ENCODE measurements at places on chromosomes 7 and 10. TPM values are rescaled to one million over a fixed set of nuclear protein-coding genes. Genes with fewer than 3 reads are reported as not detected.

VWC2 gene
- total RNA-seq: 0.18 TPM

CRTAC1 gene
- total RNA-seq: 21.4 TPM

POLR2J2 gene
- 1.3 TPM for total RNA-seq

ITPRID1 gene
- 0.58 TPM for total RNA-seq

VSTM4 gene
- 0.58 TPM for total RNA-seq

MAPK8 gene
- total RNA-seq: 85.0 TPM

MYO3A gene
- 0.45 TPM for total RNA-seq

ADAM12 gene
- total RNA-seq: not detected

PARD3 gene
- 82.1 TPM for total RNA-seq

NODAL gene
- not detected for total RNA-seq

PTTG1IP2 gene
- not detected for total RNA-seq

- H3K27me3 ChIP-seq: no peaks in the 10 kb centered on the region
- H3K36me3 ChIP-seq: peaks cover 21% of the 10 kb centered on the region
- no peak for DNase-seq
- H3K4me3 ChIP-seq: no peak overlapping the region
- H3K27ac ChIP-seq: no peak overlapping the region
- H3K4me1 ChIP-seq: peaks cover 27% of the 10 kb centered on the region
These were observed 5.5 kb downstream of the PRPF18 start for GRCh38 chr10:13592306-13592705.

DNA sequence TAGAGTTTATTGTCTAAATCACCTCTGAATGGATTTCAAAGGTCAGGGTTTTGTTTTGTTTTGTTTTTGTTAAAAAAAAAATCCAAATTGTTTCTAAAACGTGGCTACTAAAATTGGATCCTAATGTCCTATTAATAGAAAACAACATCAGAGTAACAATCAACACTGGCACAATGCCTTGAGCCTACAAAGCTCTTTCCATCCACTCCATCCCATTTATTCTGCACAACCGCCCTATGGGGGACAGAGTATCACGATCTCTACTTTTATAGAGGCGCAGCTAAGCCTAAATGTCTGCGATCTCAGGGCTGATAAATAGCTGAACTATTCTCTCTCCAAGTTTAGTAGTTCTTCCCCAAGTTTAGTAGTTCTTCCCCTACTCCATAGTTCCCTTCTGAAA is 78.8 kb downstream of the FGFR2 start:
- DNase-seq: no peak
- peaks cover 12% of the 10 kb centered on the region for H3K4me1 ChIP-seq
- peaks cover 14% of the 10 kb centered on the region for H3K36me3 ChIP-seq
- H3K27ac ChIP-seq: no peak overlapping the region
- no peaks in the 10 kb centered on the region for H3K27me3 ChIP-seq
- H3K4me3 ChIP-seq: no peak overlapping the region

DNA sequence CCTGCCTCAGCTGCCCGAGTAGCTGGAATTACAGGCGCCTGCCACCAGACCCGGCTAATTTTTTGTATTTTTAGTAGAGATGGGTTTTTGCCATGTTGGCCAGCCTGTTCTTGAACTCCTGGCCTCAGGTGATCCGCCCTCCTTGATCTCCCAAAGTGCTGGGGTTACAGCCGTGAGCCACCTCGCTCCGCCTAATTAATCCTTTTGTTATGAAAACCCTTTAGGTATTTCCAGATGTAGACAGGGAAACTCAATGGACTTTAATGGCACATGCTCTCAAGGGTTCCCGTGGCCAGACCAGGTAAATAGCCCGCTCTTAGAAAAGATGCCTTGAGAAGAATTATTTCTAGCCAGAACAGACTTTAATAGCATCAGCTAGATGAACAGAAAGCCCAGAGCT is 19.7 kb upstream of the EXOC4 start:
- no peak overlapping the region for H3K4me3 ChIP-seq
- no peaks in the 10 kb centered on the region for H3K27me3 ChIP-seq
- no peak overlapping the region for H3K27ac ChIP-seq
- no peaks in the 10 kb centered on the region for H3K36me3 ChIP-seq

DNA sequence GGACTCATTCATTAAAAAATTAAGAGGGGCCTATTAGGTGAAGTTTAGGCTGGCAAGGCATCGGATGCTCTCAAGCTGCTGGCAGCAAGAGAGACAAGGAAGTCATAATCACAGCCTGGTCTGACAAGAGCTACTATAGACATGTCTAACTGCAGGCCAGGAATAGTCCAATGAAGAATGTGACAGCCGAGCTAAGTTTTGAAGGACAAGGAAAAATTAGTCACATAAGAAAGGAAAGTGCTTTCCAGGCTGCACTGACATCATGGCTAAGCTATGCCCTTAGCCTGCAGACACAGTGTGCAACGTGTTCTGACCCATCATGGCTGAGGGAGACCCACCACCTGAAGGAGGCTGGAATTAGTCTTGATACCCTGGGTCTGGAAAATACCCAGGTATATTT is 281.1 kb downstream of the PLXNA4 start:
- H3K27ac ChIP-seq: no peak overlapping the region
- H3K4me1 ChIP-seq: no peaks in the 10 kb centered on the region
- H3K4me3 ChIP-seq: no peak overlapping the region
- no peak for DNase-seq

DNA sequence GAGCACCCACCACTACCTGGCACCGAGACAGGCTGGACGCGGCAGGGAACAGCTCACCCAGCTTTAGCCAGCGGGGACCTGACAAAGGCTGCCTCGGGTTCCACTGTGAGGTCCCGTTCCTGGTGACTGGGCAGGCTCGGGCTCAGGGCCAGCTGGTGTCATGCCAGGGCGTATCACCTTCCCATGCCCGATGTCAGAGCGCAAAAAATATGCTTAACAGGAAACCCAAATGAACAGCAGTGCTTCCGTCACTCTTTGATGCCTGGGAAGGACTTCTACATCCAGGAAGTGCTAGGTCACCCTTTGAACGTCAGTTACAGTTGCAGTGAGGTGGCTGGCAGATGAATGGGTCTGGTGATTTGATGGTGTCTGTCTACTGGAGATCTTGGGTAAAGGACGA is 106.0 kb downstream of the ADARB2 start:
- no peaks in the 10 kb centered on the region for H3K36me3 ChIP-seq
- H3K4me3 ChIP-seq: no peak overlapping the region
- H3K27ac ChIP-seq: no peak overlapping the region
- DNase-seq: no peak
- H3K27me3 ChIP-seq: no peaks in the 10 kb centered on the region

- H3K4me3 ChIP-seq: no peak overlapping the region
- H3K36me3 ChIP-seq: no peaks in the 10 kb centered on the region
- peak overlapping the region; percentile 75 for H3K27ac ChIP-seq
- H3K27me3 ChIP-seq: no peaks in the 10 kb centered on the region
These were observed 108.3 kb downstream of the AHR start for GRCh38 chr7:17406738-17407137.

DNA sequence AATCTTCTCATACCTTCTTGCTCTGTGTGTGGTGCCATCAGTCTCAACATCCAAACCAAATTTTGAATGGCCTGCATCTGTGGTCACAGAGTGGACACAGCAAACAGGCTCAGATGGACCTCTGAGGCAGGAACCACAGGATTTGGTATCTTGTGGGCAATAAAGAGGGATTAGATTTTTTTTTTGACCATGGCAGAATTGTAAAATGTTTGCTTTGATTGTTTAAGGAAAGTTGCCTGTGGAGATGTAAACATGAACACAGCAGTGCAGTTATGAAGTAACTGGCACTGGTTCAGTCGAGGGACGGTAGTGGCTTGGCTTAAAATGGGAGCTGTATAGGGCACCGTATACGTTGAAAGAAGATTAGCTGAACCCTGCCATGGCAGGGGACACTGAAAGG is 464.7 kb downstream of the SH2D4B start:
- no peaks in the 10 kb centered on the region for H3K27me3 ChIP-seq
- H3K4me1 ChIP-seq: no peaks in the 10 kb centered on the region
- H3K36me3 ChIP-seq: no peaks in the 10 kb centered on the region
- H3K27ac ChIP-seq: no peak overlapping the region

GRCh38 chr7:82530361-82530760 is 86.8 kb upstream of the CACNA2D1 start:
- H3K4me3 ChIP-seq: no peak overlapping the region
- H3K36me3 ChIP-seq: no peaks in the 10 kb centered on the region
- no peak for DNase-seq
- H3K27me3 ChIP-seq: no peaks in the 10 kb centered on the region

DNA sequence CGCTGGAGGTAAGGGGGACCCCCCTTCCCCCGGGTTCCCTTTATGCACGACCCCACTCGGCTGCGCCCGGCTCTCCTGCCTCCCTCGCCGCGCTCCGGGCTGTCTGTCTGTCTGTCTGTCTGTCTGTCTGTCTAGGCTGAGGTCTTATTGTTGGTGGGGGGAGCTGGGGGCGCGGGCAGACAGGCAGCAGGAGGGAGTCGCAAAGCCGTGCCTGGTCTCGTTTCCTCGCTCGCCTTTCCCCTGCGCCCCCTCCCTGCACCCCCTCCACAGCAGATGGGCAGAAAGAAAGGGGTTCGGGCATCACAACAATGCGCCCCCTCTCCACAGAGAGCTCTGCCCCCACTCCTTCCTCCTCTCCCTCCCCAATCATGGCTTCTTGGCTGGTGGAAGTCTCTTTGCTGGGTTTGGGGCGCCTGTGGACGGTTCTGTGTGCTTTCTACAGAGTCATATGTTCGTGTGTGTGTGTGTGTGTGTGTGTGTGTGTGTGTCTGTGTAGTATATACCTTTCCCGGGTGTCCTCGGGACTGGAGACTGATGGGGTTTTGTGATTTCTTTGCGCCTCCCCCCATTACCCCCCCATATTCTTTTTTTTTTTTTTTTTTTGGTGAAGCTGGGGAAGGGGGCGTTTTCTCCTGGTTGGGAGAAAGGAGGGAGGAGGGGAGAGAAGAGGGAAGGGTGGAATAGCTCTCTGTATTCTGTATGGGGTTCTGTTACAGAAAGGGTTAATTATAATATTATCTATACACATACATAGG is 1.9 kb downstream of the AUTS2 start:
- no peak for DNase-seq
- H3K27ac ChIP-seq: peak overlapping the region; percentile 86
- H3K4me3 ChIP-seq: peak overlapping the region; percentile 86
- peaks cover 29% of the 10 kb centered on the region for H3K27me3 ChIP-seq
- peaks cover 59% of the 10 kb centered on the region for H3K4me1 ChIP-seq
- no peaks in the 10 kb centered on the region for H3K36me3 ChIP-seq

GRCh38 chr10:100993986-100994708 is 5.5 kb upstream of the LZTS2 start:
- peaks cover 30% of the 10 kb centered on the region for H3K4me1 ChIP-seq
- H3K36me3 ChIP-seq: peaks cover 49% of the 10 kb centered on the region
- no peaks in the 10 kb centered on the region for H3K27me3 ChIP-seq
- no peak for DNase-seq
- H3K4me3 ChIP-seq: no peak overlapping the region
- no peak overlapping the region for H3K27ac ChIP-seq

GRCh38 chr7:91416155-91416865 is 152.1 kb downstream of the FZD1 start:
- no peak overlapping the region for H3K4me3 ChIP-seq
- no peaks in the 10 kb centered on the region for H3K27me3 ChIP-seq
- H3K27ac ChIP-seq: no peak overlapping the region
- no peaks in the 10 kb centered on the region for H3K36me3 ChIP-seq

DNA sequence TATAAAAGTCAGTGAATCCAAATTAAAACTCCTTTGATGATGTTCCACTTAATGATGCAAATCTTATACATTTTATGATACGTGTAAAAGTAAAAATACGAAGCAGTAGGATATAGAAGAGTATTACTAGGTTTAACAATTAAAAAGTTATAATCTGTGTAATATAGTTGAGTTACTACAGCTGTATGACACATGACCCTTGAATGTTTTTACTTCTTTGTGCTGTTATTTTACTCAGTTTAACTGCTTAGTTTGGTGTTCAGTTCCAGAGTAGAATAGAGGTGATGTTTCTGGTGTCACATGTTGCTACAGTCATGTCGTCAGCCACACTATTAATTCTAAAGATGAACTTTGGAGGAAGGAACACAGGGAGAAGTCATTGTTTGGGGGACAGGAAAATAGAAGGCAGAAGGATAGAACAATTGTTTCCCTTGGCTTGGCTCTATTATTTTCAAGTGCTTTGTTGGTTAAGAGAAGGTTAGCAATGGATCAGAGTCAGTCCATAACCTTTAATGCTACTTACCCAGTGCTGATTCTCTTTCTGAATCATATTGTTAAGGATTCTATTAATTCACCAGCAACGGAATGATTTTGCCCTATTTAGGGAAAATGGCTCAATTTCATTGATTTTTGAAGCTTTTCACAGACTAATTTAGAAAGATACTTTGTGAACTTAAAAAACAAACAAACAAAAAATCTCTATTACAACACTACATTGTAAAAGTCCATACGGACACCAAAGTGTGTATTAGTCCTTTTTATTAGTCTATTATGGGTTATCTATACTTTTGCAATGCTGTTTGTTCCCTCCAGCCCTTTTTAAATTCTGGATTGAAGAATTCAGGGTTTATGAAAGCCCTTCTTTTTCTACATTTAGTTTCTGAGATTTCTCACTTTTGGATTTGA is 73.4 kb downstream of the CPED1 start:
- no peaks in the 10 kb centered on the region for H3K27me3 ChIP-seq
- no peak overlapping the region for H3K27ac ChIP-seq
- no peaks in the 10 kb centered on the region for H3K4me1 ChIP-seq
- H3K4me3 ChIP-seq: no peak overlapping the region

DNA sequence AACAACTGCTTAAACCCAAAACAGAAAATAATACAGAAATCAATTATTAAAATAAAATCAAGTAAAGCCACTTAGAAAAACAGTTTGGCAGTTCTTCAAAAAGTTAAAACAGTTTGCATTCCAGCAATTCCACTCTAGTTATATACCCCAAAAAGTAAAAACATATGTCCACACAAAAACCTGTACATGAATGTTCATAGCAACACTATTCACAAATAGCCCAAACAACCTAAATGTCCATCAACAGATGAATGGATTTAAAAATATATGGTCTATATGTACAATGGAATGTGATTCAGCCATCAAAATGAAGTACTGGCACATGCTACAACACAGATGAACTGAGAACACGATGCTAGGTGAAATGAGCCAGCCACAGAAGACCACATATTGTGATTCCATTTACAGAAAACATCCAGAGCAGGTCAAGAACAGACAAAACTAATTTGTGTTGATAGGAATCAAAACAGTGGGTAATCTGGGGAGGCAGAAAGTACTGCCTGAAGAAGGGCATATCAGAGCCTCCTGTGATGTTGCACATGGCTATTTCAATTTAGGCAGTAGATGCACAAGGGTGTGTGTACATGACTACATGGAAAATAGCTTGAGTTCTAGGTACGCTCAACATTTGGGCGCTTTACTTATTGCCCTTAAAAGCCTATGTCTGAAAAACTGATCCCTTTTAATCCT is 66.3 kb downstream of the CYTH3 start:
- H3K4me3 ChIP-seq: no peak overlapping the region
- H3K4me1 ChIP-seq: no peaks in the 10 kb centered on the region
- H3K27ac ChIP-seq: no peak overlapping the region
- DNase-seq: no peak
- H3K27me3 ChIP-seq: no peaks in the 10 kb centered on the region

DNA sequence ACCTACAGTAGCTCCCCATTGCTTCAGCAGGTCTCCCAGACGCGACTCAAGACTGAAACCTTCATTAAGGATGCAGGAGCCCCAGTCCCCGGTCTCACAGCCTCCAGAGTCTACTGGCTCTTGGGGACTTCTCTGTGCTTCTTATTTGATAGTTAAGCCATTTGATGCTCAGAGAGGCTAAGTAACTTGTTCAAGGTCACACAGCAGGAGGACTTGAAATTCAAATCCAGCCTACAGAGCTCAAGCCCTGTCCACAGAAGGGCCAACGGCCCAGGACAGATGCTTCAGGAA is 21.2 kb upstream of the ZMIZ1 start:
- H3K4me3 ChIP-seq: no peak overlapping the region
- H3K27ac ChIP-seq: no peak overlapping the region
- H3K4me1 ChIP-seq: peaks cover 57% of the 10 kb centered on the region
- no peaks in the 10 kb centered on the region for H3K27me3 ChIP-seq

Data from stomach (tissue), 19 donors.